ENCODE measurements at places on chromosomes 2 and 18.

DNA sequence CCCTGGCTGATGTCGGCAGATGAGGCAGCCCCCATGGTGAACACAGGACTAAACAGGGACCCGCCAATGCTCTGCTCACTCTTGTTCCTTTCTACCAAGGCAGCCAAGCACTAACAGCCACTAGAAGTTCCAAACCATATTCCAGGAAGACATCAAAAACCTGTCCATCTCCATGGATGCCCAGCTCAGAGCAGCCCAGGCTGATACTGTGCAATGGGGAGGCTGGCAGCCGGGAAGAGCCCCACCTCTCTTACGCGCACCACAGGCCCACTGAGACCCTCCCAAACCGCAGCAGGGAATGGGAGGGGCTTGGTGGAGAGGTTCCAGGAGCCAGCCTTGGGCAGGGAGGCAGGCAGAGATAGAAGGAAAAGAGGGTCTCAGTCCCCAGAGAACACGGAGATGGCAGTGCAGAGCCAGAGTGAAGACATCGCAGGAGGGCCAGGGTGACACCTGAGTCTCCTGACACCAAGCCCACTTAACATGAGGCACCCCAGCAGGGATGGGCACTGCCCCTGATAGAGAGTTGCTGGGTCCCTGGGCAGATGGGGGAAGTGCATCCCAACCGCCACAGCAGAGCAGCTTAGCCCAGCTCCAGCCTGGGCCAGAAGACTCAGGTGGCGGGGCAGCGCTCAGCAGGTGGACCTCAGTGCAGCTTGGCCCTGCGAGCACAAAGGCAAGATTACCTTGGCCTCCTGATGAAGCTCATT is 3.4 kb downstream of the HS6ST1 start:
- no peak for DNase-seq

- no peak for DNase-seq
These were observed 31.8 kb downstream of the BCL2 start for GRCh38 chr18:63287691-63288220.

GRCh38 chr2:26472821-26473655 is 4.9 kb downstream of the OTOF start:
- DNase-seq = no peak

GRCh38 chr18:44324361-44324760 is 356.3 kb upstream of the SETBP1 start:
- no peak for DNase-seq

DNA sequence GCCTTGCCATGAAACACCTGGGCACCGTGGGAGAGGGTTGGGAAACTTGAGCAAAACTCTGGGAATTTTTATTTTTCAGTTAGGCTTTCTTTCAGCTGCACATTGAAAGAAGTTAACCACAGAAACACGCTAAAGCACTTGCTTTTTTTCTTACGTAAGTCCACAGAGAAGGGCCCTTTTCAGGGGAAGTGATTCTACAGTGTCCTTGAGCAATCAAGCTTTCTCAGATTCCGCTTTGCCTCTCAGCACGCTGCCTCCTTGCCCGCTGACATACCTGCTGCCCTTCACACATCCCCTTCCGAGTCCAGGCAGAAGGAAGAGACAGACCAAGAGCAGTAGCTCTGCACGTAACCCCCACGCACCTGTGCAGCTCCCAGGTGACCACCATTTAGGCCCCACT is 135.5 kb upstream of the MYT1L start:
- DNase-seq = no peak

Measured in activated CD4-positive, alpha-beta T cell treated with anti-CD3 and anti-CD28 coated beads for 24 hours (primary cell).